Urinary bladder (tissue), 4 donors: ENCODE measurements at places on chromosomes 2 and 18. TPM values are rescaled to one million over a fixed set of nuclear protein-coding genes. Genes with fewer than 3 reads are reported as not detected.

The XDH gene
- total RNA-seq: 2.1 TPM

- no peak for DNase-seq
Measured at GRCh38 chr2:1675633-1676032, 68.7 kb downstream of the PXDN start.

The CCDC102B gene
- total RNA-seq: 114 TPM

GRCh38 chr18:64100116-64100922, 48.6 kb downstream of the LINC00305 start:
- no peak for DNase-seq

The NT5C1B gene
- total RNA-seq: not detected

DNA sequence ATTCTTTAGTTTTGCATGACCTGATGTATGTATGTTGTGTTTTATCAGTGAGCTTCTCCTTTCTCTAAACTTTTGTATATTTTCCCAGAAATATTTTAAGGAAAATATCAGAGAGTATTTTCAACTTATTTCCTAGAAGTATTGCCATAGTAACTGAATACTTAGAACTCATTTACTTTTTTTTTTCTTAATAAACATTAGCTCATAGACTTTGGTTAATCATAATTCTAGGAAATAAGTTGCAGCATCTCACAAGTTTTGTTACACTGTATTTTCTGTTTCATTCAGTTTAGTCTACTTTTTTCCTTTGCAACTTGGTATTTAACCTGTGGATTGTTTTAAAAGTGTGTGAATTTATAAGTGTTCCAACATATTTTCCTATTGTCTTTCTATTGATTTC, 27.5 kb downstream of the SMCHD1 start:
- DNase-seq: no peak

GRCh38 chr18:75160364-75160763, 48.6 kb downstream of the PTGR3 start:
- no peak for DNase-seq

GRCh38 chr2:7755879-7756278, 838.7 kb downstream of the RNF144A start:
- no peak for DNase-seq

The XPO1 gene
- 550 TPM for total RNA-seq

DNA sequence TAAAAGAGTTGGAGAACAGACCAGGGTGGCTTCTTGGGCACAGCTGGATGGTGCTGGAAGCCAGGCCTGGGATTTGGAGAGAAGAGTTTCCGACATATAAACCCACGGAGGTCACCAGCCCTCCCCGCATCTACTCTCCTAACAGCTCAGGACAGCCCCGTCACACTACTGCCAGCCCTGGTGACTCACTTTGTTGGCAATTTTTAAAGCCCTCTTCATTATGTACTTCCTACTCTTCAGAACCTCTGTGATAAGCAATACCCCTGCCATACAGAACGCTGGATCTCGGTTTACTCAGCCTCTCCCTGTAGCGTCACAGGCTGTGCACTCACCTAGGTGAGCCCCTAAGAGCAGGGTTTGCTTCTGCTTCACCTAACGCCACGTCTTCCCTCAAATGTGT, 48.1 kb downstream of the ID2 start:
- no peak for DNase-seq

DNA sequence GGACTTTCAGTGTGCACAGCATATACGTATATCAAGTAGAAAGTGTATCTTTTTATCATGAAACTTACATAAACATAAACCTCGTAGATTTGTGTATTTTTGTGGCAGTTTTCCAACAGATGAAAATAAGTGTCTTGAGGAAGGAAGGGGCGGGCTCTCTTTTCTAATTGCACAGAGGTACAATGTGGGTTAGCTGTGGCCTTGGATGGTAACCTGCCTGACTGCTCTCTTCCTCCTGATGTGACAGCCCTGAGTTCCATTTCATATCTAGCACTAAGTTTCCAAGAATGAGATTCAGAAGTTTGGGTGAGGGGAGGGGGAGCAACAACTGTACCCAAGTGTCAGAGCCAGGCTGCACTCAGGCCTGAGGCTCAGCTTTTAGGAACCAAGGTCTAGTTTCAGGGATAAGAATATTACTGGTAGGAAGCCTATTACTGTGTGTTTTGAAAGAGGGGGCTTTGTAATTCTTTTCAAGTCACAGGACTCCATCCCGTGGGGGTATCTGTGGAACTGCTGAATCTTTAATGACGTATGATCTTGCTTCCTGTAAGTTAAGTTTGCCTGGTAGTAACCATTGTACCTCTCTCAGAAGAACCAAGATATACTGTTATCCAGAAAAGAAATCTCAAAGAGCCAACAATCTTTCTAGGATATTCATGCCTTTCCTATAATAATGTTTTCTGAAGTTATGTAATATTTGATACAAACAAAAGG, 483.7 kb downstream of the PTPRM start:
- DNase-seq: no peak

- no peak for DNase-seq
Measured at GRCh38 chr2:241140445-241140840, 8.8 kb downstream of the PASK start.

GRCh38 chr2:163649080-163649479, 86.7 kb downstream of the FIGN start:
- no peak for DNase-seq

The CYP27C1 gene
- 7.8 TPM for total RNA-seq

GRCh38 chr2:206023183-206023582, 62.8 kb downstream of the INO80D start:
- DNase-seq: no peak

DNA sequence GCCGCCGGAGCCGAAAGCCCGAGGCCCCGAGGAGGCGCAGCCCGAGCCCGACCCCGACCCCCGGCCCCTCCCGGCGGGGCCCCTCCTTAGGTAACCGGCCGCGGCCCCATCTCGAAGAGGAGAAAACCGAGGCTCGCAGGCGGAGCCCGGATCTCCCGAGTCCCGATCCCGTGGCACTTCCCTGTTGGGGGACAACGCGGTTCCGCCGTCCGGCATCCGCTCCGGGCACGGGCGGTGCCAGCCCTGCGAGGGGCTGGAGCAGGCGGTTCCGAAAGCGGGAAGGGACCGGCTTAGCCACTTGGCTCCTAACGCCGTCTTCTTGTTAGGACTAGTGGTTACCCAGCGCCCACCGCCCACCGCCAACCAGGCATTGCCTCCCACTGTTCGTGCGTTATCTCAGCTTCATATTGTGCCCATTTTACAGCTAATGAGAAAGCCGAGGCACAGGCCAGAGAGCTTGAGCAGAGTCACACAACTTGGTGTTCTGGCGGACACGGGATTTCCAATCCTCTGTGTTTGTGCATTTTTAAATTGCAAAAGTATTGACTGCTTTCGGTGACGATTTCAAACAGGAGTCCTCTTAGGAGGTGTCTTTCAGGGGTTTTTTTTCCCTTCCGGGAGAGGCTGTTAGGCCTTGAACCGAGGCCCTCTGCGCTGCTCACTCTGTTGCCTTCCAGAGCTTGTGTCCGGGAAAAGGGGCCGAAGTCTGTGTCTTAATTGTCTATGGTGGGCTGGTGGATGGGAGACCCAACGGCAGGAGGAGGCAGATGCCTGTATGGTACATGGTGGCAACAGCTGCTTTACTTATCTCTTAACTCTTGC, 562 bp downstream of the CENPA start:
- DNase-seq: no peak

DNA sequence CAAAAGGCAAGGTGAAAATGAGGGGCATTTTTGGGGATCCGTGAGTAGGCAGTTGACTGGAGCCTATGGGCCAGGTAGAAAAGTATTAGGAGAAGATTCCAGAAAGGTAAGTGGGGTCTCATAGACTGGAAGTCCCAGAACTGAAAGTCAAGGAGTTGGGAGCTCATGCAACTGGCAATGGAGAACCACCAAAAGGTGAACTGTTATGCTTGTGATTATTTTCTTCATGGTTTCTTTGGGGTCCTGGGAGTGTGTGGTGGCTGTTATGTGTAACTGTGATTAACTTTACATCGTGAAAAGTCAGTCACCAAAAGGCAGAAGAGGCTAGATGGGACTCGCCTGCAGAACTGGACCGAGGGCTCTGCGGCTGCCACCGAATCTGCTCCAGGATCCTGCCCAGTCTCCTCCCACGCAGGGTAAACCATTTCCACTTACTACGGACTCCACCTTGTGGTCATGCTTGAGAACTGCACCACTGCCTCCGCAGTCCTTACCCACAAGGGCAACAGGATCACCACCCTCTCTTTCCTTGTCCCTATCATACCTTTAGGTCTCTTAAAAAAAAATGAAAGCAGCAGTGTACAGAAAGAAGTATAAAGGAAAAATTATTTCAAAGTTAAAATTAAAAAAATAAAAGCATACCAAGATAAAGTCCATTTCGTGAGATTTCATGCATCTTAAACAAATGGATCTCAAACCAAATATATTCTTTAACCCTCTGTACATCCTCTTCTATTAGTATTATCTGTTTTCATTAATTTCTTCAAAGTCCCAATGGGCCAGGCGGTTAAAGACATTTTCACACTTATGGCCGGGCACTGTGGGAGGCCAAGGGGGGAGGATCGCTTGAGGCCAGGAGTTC, 15.6 kb upstream of the CEP68 start:
- no peak for DNase-seq

DNA sequence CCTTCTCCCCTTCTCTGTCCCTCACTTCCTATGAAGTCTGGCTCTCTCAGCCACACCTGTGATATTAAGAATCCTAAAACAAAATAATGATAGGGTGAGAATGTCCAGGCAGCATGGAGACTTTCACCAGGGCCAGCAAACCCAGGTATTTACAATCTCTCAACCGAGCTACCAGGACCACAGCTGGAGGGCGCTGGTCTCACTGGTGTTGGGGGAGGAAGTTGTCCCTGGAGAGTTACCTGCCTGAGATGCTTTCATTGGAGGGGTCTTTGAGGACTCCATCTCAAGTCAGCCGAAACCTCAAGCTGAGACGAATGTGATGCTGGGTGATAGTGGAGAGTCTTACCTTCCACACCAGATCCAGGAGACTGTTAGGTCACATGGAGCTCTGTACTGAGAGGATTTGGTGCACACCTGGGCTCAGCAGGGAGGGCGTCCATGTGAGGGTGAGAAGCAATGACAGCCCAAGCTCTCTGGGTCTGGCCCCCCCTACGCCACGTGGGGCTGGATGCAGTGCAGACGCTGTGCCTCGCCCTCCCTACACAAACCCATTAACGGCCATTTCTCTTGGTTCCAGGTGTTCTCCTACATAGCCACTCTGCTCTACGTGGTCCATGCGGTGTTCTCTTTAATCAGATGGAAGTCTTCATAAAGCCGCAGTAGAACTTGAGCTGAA, 27.4 kb downstream of the MAL start:
- no peak for DNase-seq

The GAL3ST2 gene
- total RNA-seq: not detected

DNA sequence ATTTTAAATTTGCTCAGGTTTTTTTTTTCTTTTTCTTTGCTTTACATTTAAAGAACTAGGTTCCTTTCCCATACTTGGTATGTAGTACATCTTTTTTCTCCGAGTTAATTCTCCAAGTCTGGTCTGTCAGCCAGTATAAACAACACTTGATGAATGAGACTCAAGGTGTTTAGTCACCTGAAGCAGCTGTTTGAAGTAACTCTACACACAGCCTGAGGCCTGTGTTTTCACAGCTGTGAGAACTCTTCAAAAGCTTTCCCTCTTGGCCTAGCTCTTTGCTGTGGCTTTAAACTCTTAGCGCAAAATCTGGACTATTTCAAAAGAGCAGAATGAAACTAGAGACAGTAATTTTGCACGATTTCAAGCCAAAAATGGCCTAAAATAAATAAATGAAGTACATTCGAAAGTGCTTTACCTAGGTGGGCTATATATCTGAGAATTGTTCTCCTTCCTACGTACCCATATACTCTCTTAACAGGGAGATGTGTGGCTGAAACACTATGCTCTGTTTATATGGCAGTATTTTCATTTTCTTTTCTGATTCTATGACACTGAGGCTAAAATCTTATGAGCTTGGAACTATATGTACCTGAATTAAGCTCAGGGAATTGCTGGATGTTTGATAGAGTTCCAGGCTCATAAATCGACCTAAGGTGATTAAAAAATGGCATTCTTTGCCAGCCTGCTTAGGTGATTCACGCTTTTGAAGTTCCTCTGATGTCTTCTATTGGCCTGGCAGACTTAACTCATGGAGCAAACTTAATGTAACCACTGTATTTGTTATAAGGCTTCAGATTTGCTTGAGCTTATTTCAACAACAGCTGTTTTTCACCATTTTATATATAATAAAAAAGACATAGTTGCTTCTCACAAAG, 1044.1 kb upstream of the ZEB2 start:
- no peak for DNase-seq
